ENCODE measurements at places on chromosomes 6 and 20.

DNA sequence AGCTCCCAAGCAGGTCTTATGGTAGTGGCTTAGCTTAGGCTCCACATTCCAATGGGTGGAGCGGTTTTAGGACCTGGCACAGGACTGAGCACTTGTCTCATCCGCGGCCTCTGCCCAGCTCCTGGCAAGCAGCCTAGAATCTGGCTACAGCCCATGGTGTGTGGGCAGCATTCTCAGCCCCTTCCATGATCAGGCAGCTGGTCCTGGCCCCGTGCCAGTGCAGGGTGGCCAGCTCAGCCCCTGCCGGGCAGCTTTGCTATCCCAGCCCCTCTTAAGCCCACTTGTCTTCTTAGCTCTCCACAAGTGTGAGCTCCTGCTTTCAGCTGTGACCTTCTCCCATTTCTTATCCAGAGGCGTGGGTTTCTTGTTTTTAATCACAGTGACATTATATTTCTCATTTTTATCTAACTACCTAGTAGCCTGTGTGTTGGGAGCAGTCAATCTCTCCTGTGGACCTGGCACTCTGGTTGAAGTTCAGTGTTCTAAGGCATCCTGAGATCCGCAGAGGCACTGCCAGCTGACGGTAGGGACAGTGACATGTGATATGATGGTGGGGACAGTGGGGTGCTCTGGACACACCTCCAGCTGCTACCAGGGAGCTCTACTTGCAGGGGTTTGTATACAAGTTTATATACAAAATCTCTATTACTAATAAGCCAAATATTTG lies 119.9 kb upstream of the PRND start:
- no peak for DNase-seq

GRCh38 chr6:130128326-130128725 lies 94.4 kb downstream of the SAMD3 start:
- no peak for DNase-seq

GRCh38 chr6:56244528-56245253 lies 2.7 kb downstream of the COL21A1 start:
- DNase-seq: no peak

- no peak for DNase-seq
Measured at GRCh38 chr20:9243986-9244385, 175.1 kb downstream of the PLCB4 start.

GRCh38 chr6:53906842-53907241 lies 112.0 kb downstream of the LRRC1 start:
- no peak for DNase-seq
